GM12864 (cell line): ENCODE measurements at places on chromosomes 11 and 22.
A peak's percentile ranks its signal among the peaks of the same experiment; 100 is the strongest.

DNA sequence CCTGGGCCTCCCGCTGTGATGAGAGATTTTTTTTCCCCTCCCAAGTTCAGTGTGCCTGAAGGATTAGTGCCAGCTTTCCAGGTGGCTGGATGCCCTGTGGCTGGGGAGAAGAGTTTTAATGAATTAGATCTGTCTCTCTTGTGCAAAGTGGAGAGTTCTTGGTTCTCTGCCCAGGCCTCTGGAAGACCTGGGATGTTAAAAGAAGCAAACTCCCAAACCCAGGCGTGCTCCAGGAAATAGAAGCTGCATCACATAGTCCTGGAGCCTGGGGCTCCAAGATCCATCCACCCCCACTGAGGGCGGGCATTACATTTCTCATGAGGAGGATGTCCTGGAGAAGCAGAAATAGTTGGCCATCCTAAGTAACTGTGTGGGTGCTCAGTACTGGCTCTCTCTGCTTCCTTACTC is 30.6 kb downstream of the SDHAF2 start:
- DNase-seq = no peak

DNA sequence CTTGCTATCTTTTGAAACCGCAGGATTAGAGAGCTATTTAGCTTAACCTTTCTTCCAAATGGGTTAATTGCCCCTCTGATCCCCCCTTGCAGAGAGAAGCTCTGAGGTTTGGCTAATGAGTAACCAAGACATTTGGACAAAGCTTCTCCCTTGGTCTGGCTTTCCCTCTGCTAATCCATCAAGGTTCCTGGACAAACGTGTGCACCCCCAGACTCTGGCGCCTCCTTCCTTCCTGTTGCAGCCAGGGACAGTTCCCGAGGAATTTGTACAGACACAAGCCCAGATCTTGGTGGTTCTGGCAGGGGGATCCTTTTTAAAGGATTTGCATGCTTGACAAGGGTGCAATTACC is 1.6 kb downstream of the KIAA1671 start:
- DNase-seq = no peak

- DNase-seq = no peak
These were observed 208.1 kb downstream of the CTTN start for GRCh38 chr11:70606248-70606950.

GRCh38 chr11:115201111-115201792 is 303.0 kb downstream of the CADM1 start:
- DNase-seq = no peak

DNA sequence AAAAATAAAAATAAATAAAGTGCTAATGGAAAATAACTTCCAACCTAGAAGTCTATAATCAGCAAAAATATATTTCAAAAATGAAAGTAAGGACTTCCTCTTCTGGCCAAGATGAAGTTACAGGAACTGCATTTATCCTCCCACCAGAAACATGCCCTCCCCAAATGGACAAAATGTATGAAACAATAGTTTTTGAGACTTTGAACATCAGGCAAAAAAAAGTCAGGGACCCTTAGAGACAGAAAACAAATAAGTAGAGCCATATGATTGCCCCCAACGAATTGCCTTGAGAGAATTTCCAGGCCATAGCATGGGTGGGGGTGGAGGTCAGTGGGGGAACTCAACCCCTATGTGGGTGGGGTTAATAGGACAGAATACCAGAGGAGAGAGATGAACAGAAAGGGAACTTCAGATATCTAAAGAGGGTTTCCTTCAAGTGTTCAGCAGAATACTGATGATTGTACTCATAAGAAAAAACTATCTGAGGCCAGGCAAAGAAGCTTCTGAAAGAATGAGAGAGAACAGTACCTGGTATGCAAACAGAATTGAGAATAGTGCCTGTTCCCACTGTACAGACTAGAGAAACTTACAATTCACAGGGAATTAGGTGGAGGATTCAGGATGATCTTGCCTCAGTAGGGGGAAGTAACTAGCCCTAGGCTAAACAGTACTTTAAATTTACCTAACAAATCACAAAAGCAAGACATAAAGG is 26.6 kb upstream of the IL10RA start:
- DNase-seq = no peak

GRCh38 chr11:637593-638521 is 788 bp downstream of the DRD4 start:
- no peak for DNase-seq

DNA sequence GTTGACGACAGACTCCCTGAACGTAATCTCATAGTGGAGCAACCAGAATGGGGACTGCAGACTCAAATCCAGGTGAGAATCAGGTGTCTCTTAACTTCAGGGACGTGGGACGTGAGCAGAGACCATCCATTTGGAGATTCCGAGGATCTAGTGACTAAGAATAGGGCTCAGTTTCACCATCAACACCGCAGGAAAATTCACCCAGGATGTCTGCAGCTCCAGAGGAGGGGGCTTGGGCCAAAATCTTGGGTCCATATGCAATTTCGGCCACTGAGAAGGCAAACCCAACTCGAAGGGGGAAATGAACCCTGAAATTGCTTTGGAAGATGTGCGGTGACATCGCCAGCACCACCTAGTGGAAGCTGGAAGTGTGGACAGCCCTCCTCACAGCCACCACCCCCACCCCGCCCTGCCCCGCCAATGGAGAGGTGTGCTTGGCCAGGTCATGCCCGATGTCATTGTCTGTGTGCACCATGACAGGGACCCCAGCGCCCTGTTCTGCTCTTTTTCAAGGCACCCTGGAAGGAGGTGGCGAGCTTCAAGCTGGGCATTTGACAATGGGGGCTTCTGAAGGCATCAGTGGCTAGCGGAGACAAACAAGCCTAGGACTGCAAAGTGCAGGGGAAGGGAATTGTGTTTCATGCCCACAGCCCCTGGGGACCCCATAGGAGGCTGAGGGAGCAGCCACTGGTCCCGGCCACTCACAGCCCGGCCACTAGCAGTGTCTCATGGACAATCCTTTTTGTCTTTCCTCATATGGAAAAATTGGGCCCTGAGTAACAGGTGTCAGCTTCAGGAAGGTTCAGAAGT is 24.8 kb downstream of the APOL1 start:
- DNase-seq = no peak

DNA sequence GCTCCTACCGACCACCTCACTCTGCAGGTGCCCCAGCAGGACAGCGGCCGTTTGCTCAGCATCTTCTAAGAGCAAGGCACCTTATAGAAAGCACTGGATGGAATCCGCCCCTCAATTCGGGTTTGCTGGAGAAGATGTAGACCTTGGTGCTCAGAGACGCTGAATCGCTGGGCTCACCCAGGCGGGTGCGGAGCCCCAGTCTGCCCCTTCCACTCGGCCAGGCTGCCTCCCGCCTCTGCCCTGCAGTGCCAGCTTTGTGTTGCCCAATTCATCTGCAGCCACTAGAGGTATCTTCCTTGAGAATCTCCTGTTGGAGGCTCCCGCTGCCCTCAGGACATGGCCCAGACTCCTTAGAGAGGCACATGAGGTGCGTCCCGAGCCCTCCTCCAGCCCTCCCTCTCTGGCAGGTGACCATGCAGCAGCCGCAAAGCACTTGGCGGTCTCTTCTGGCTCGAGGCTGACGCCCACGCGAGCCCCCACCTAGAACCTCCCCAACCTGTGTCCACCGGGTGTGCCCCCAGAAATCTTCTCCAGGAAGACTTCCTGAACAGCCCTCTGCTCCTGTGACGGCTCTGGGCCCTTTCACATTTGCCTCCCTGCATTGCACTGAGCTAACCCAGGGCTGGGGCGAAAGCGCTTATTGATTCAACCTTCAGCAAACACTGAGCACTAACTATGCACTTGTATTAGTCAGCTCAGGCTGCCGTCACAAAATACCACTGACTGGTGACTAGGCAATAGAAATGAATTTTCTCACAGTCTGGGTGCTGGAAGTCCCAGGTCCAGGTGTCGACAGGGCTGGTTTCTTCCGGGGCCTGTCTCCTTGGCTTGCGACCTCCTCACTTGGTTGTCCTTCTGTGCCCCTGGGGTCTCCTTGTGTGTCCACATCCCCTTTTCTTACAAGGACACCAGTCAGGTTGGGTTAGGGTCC is 117.5 kb downstream of the WNT7B start:
- DNase-seq = no peak

- no peak for DNase-seq
These were observed 4.6 kb upstream of the GALR3 start for GRCh38 chr22:37818409-37819104.

- DNase-seq = no peak
These were observed 38.4 kb downstream of the DRD2 start for GRCh38 chr11:113436672-113437252.

- DNase-seq = no peak
These were observed 330 bp downstream of the ACP2 start for GRCh38 chr11:47248304-47248663.

- DNase-seq = no peak
These were observed 53.4 kb upstream of the CCND1 start for GRCh38 chr11:69587454-69588090.

GRCh38 chr11:120244476-120245365 is 4.8 kb downstream of the POU2F3 start:
- no peak for DNase-seq

DNA sequence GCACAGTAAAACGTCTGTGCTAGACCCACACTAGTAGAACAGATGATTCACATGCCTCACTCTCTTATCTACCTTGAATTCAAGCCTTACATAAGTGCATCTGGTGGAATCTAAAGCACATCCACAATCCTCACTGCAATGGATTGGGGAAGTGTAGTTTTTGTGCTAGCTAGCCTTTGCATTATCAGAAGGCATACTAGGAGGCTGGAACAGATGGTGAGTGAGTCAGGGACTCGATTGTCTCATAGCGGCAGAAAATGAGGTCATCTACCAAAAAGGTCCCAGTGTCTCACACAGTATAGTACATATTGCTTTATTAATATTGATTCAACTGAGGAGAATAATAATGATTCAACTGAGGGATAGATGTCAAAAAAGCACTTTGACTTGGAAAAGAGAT is 9.3 kb downstream of the MSANTD4 start:
- no peak for DNase-seq

- no peak for DNase-seq
These were observed 93.5 kb upstream of the ARHGAP20 start for GRCh38 chr11:110805756-110806155.

DNA sequence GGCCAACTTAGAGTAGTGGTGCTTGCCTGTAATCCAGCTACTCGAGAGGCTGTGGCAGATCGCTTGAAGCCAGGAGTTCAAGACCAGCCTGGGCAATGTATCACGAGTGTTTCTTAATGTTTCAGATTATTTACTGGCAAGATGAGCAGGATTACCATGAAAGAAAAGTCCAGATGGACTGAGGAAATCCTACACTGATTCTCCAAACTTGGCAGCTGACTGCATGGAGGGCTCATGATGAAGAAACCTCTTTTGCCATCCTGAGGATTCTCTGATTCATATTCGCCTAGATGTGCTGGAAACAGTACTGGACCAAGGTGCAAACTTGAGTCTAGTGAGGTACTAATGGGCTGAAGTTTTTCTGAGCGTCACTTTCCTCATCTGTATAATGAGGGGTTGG is 2.8 kb upstream of the SIDT2 start:
- no peak for DNase-seq

DNA sequence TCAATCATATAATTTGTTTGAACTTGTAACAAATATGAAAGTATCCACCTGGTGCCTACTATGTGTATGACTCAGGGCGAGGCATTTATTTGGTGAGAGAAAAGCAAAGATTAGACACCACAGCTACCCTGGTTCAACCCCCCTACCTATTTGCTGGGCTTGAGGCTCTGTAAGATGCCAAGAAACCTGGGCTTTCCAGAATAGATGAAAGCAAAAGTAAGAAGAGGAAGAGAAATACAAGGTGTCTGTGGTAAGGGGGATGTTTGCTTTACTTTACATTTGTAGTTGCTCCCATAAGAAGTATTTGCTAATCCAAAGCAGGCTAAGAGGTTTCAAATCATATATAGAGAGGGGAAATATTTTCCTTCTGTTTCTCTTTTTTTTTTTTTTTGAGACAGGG is 61.7 kb downstream of the DDI1 start:
- DNase-seq = no peak

- DNase-seq = no peak
These were observed 62.2 kb upstream of the HEPHL1 start for GRCh38 chr11:93958991-93959390.

- DNase-seq = no peak
These were observed 21.8 kb downstream of the CACNA1I start for GRCh38 chr22:39592081-39593065.

DNA sequence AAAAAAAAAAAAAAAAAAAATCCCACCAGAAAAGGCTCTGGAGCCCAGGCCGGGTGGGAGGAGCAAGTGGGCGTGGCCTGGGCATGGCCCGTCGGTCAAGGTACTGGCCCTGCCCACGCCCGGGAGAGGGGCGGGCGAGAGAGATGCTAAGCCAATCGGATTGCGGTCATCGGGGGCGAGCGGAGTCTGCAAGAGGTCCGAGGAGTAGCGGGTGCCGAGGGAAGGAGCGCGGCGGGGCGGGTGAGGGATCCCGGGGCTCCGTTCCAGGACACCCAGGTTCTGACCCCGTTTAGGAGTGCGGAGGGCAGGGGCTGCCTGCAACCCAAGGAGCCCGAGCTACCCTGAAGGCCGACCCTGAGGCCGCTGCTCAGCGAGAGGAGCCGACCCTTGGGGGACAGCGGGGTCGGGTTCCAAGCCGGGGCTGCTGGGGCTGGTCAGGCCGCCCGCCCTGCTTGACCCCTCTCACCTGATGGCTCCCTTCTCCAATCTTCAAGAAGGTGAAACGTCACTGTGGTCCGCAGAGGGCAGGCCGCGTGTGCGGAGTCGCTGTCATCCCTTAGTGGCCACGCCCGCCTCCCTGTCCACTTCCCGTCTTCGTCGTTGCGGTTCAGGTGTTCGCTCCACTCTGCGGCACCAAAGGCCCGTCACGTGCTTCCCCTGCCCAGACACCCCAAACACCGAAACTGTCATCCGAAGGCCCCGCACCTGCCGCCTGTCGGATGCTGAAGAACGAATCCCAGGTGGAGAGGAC is 11.1 kb upstream of the TAB1 start:
- peak; percentile 46 for DNase-seq

DNA sequence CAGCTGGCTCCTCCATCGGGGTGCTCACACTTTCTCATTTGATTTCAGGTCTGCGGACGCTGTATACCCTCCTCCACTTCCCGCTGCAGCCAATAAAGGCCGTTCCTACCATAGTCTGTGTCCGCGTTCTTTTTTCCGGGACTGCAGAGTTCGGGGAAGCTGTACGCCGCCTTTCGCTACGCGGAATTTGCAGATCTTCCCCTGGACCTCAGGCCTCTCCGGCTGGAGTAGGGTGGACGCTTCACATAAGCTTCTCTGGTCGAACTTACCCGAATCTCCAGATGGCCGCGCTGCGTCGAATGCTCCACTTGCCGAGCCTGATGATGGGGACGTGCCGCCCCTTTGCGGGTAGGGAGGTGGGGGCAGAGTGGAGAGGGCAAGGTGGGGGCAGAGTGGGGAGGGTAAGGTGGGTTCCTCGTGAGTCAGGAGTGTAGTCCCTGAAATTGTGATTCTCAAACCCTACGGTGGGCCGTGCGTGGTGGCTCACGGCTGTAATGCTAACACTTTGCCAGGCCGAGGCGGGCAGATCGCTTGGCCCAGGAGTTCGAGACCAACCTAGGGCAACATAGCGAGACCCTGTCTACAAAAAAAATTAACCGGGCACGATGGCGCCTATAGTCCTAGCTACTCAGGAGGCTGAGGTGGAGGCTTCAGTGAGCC is 617 bp downstream of the CSKMT start:
- DNase-seq = no peak

DNA sequence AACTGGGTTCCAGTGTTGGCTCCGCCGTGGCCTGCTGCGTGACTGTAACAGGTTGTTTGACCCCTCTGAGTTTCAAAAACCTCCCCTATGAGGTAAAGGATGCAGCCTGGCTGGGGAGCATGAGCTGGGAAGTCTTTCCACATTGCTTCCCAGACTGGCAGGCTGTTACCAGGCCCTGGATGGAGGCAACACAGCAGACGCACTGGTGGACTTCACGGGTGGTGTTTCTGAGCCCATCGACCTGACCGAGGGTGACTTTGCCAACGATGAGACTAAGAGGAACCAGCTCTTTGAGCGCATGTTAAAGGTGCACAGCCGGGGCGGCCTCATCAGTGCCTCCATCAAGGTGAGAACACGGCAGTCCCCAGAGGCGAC is 11.4 kb downstream of the OMP start:
- no peak for DNase-seq
